Activated CD8-positive, alpha-beta memory T cell treated with anti-CD3 and anti-CD28 coated beads for 36 hours (primary cell): ENCODE measurements at places on chromosomes 5 and 9. TPM values are rescaled to one million over a fixed set of nuclear protein-coding genes. Genes with fewer than 3 reads are reported as not detected.

The QRFP gene
- not detected for total RNA-seq

The PRUNE2 gene
- 0.27 TPM for total RNA-seq

The SPINK6 gene
- total RNA-seq: not detected

The NOXA1 gene
- 0.40 TPM for total RNA-seq

The PTGDS gene
- not detected for total RNA-seq

The HAND1 gene
- total RNA-seq: not detected

The PCDHA9 gene
- total RNA-seq: not detected

The ANXA1 gene
- 80.8 TPM for total RNA-seq

The SH2D3C gene
- 18.3 TPM for total RNA-seq

The SPATA31C1 gene
- total RNA-seq: not detected

The DBH gene
- total RNA-seq: not detected

The SV2C gene
- total RNA-seq: not detected

The TPPP gene
- 0.21 TPM for total RNA-seq
